IMR-90 (cell line): ENCODE measurements at places on chromosomes 16 and 17. TPM values are rescaled to one million over a fixed set of nuclear protein-coding genes. Genes with fewer than 3 reads are reported as not detected.

- DNase-seq, result no peak
- H3K36me3 ChIP-seq, result no peaks in the 10 kb centered on the region
- H3K4me3 ChIP-seq, result no peak overlapping the region
- no peak overlapping the region for H3K27ac ChIP-seq
Observed at GRCh38 chr17:33498069-33498468, 205.0 kb upstream of the ASIC2 start.

DNA sequence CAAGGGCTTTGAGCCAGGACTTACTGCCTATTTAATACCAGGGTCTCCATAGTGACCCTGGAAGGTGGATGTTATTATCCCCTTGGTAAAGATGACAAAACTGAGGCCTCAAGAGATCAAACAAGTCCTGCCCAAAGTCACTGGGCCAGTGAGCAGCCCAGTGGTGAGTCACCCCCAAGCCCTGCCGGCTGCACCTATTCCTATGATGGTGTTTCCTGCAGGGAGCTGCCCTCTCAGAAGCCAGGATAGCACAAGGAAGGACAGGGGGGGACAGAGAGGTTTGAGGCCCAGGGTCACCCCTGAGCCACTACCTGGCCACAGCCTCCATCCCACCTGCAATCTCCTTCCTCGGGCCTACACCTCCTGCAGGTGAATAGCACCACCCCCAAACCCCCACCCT lies 90.9 kb downstream of the SDK2 start:
- no peaks in the 10 kb centered on the region for H3K4me1 ChIP-seq
- H3K27ac ChIP-seq, result no peak overlapping the region
- no peak overlapping the region for H3K4me3 ChIP-seq
- no peaks in the 10 kb centered on the region for H3K36me3 ChIP-seq

GRCh38 chr16:19130852-19131824 lies 17.4 kb downstream of the ITPRIPL2 start:
- H3K4me3 ChIP-seq, result no peak overlapping the region
- H3K27ac ChIP-seq, result peak overlapping the region; percentile 77
- peak; percentile 82 for DNase-seq
- H3K27me3 ChIP-seq, result no peaks in the 10 kb centered on the region

GRCh38 chr17:70968302-70968701 lies 799.0 kb downstream of the KCNJ2 start:
- no peaks in the 10 kb centered on the region; the same call in 1 of the 2 replicates for H3K4me1 ChIP-seq
- DNase-seq, result peak; percentile 64
- H3K27me3 ChIP-seq, result no peaks in the 10 kb centered on the region
- H3K36me3 ChIP-seq, result no peaks in the 10 kb centered on the region
- no peak overlapping the region for H3K27ac ChIP-seq

- H3K27me3 ChIP-seq, result no peaks in the 10 kb centered on the region
- peaks cover 5% of the 10 kb centered on the region; the same call in 1 of the 2 replicates for H3K4me1 ChIP-seq
- no peak overlapping the region for H3K27ac ChIP-seq
- H3K4me3 ChIP-seq, result no peak overlapping the region
Observed at GRCh38 chr16:77881355-77882030, 93.1 kb downstream of the VAT1L start.

GRCh38 chr17:44587339-44587738 lies 30.1 kb downstream of the FZD2 start:
- H3K36me3 ChIP-seq, result no peaks in the 10 kb centered on the region
- peak; percentile 91 for DNase-seq
- H3K27me3 ChIP-seq, result no peaks in the 10 kb centered on the region
- H3K4me1 ChIP-seq, result peaks cover 9% of the 10 kb centered on the region
- H3K27ac ChIP-seq, result peak overlapping the region; percentile 38
- no peak overlapping the region for H3K4me3 ChIP-seq

DNA sequence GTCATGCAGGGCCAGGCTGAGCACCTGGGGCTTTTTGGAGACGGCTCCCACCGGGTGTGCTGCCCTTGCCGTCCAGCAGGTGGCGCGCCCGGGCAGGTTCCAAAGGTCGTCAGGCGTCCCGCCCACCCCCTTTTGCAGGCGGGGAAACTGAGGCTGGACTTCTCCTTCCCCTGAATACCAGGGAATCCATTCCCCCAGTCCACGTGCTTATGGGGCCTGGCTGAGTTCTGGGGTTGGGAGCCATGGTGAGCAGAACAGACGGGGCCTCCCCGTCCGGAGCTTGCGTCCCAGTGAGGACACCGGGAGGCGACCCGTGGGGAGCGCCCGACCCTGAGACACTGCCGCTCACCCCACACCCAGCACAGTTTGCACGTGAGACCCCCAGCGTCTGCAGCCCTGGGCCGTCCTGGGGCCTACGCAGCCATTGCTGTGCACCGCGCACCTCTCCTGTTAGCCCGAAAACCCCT lies 51.8 kb upstream of the JPH3 start:
- no peak overlapping the region for H3K4me3 ChIP-seq
- no peaks in the 10 kb centered on the region; the same call in 1 of the 2 replicates for H3K4me1 ChIP-seq
- DNase-seq, result no peak
- no peak overlapping the region for H3K27ac ChIP-seq

- no peak for DNase-seq
- no peaks in the 10 kb centered on the region for H3K4me1 ChIP-seq
- H3K36me3 ChIP-seq, result peaks cover 28% of the 10 kb centered on the region
- no peak overlapping the region for H3K27ac ChIP-seq
Observed at GRCh38 chr17:62581764-62582163, 45.7 kb upstream of the MRC2 start.

- H3K27me3 ChIP-seq, result peaks cover 47% of the 10 kb centered on the region
- no peak for DNase-seq
- no peaks in the 10 kb centered on the region for H3K36me3 ChIP-seq
- H3K4me1 ChIP-seq, result no peaks in the 10 kb centered on the region
- no peak overlapping the region for H3K27ac ChIP-seq
Observed at GRCh38 chr17:8100111-8100510, 12.6 kb upstream of the ALOX12B start.

- no peak overlapping the region for H3K4me3 ChIP-seq
- no peaks in the 10 kb centered on the region for H3K36me3 ChIP-seq
- DNase-seq, result peak; percentile 5
- H3K4me1 ChIP-seq, result no peaks in the 10 kb centered on the region
- H3K27ac ChIP-seq, result no peak overlapping the region
Observed at GRCh38 chr17:79612468-79613194, 1.8 kb upstream of the RBFOX3 start.

DNA sequence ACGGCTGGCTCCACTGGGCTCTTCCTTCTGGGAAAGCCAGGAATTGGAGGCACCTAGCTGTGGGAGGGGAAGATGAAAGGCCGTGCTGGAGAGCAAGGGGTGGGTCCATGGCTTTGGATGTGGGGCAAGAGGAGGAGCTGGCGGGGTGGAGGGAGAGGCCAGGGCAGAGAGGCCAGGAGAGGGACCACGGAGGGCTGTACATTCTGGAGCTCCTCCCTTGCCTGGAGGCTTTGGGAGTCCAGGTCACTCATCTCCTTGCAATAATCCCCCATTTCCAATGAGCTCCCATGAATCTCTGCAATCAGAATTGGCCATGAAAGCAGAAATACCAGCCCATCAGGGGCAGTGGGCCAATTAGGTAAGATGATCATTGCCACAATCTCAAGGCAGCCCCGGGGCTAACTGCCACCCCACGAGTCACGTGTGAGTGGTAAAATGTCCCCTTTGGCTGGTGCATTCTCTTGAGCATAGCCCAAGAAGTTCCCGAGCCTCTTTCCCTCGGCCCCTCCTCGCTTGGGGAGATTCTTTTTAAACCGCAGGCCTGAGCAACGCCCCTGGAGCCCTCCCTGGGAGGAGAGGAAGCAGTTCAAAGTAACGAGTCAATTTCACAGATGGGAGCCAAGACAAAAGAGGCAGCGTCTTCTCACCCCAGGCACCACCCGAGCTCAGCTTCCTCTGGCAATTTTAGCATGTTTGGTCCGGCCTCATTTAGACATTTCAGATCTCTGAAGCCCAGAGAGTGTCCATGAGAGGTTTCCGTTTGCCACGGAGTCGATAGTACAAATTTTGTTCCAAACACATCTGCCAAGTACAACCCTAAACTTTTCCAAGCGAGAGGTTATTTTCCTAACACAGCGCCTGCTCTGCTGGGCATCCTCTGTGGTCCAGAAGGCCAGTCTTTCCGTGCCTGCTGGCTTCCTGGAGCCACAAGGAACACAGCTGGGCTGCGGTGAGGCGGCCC lies 13.4 kb downstream of the RTN4RL1 start:
- H3K4me3 ChIP-seq, result no peak overlapping the region
- peaks cover 8% of the 10 kb centered on the region; the same call in 1 of the 2 replicates for H3K4me1 ChIP-seq
- no peak overlapping the region for H3K27ac ChIP-seq
- DNase-seq, result no peak
- peaks cover 23% of the 10 kb centered on the region for H3K27me3 ChIP-seq

GRCh38 chr17:66492561-66493005 lies 190.2 kb downstream of the PRKCA start:
- no peak overlapping the region for H3K4me3 ChIP-seq
- no peak for DNase-seq
- peaks cover 17% of the 10 kb centered on the region for H3K4me1 ChIP-seq

DNA sequence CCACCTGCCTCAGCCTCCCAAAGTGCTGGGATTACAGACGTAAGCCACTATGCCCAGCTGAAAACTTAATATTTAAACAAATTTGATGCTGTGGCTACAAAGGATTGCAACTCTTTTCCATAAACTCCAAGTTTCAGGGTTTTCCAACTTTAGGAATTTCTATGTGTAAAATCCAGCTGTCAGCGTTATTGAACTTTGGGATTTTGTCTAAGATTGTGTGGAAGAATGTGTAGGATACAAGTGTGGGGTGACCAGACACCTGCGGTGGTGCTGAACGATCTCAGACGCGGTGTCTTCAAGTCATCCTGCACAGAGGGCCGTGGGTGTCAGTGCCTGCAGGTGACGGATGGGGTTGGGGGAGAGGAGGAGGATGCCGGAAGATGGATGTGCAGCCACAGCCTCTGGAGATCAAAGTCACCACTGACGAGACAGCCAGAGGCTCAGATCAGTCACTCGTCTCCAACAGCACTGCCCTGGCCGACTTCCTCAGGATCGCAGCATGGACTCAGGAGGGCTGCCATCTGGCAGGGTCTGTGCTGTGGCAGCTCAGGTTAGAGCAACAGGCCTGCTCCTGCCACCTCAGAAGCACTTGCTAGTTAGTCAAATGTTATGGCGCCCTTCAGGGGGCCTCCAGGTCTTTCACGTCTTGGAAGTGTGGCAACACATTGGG lies 13.0 kb downstream of the ACSF3 start:
- peaks cover 59% of the 10 kb centered on the region for H3K36me3 ChIP-seq
- H3K4me3 ChIP-seq, result no peak overlapping the region
- H3K27ac ChIP-seq, result no peak overlapping the region

DNA sequence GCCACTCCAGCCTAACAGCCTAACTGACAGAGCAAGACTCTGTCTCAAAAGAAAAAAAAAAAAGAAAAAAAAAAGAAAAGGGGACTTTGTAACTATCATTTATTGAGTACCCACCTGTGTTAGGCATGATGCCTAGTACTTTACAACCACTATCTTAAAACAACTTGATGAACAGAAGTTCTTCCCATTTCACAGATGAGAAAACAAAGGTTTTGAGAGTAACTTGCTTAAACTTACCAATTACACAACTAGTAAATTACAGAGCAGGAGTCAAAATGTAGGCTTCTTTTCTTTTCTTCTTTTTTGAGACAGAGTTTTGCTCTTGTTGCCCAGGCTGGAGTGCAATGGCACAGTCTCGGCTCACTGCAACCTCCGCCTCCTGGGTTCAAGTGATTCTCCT lies 96.8 kb upstream of the CORO6 start:
- no peaks in the 10 kb centered on the region for H3K27me3 ChIP-seq
- no peak overlapping the region for H3K4me3 ChIP-seq
- no peak for DNase-seq
- no peaks in the 10 kb centered on the region for H3K4me1 ChIP-seq
- no peaks in the 10 kb centered on the region; the same call in 1 of the 2 replicates for H3K36me3 ChIP-seq

DNA sequence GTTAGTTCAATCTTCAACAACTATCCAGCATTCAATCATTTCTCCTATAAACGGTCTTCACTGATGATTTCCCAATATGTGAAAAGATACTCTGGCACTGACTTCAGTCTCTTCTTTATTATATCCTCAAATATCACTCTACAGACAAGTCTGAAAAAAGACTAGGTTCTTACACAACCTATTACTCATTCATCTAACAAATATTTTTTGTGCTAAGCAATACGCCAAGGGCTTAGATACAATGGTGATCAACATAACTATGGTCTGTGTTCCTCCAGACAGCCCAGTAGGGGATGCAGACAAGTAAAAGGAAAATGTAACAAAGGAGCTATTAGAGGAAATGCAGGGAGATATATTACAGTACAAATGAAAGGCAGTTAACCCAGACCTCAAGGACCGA lies 63.9 kb downstream of the MYO1D start:
- no peaks in the 10 kb centered on the region for H3K27me3 ChIP-seq
- no peak overlapping the region for H3K27ac ChIP-seq
- DNase-seq, result no peak
- no peaks in the 10 kb centered on the region for H3K36me3 ChIP-seq
- no peaks in the 10 kb centered on the region for H3K4me1 ChIP-seq
- H3K4me3 ChIP-seq, result no peak overlapping the region

DNA sequence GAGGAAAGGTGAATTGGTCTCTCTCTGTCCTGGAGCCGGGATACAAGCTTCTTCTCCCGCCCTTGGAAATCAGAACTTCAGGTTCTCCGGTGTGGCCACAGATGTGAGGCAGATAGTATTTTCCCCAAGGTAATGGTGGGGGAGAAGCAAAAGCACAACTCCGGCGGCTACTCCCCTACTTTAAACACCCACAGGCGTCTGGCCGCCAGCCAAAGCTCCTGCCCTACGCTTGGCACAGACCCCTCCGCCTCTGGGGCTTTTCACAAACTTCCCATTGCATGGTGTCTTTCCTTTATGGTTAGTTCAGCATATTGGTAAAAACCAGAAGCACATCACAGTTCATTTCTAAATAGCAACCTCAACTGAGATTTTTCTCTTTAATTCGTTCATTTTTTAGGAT lies 39.4 kb upstream of the B4GALNT2 start:
- H3K4me1 ChIP-seq, result no peaks in the 10 kb centered on the region
- H3K27me3 ChIP-seq, result peaks cover 3% of the 10 kb centered on the region; the same call in 1 of the 2 replicates
- no peaks in the 10 kb centered on the region for H3K36me3 ChIP-seq
- DNase-seq, result no peak
- H3K27ac ChIP-seq, result no peak overlapping the region

- DNase-seq, result peak; percentile 66
- H3K27ac ChIP-seq, result peak within 1 kb of the TSS; percentile 92
- peaks cover 31% of the 10 kb centered on the region for H3K36me3 ChIP-seq
- peaks cover 6% of the 10 kb centered on the region; the same call in 1 of the 2 replicates for H3K4me1 ChIP-seq
Observed at GRCh38 chr16:67150833-67151396, at the start of gene B3GNT9. B3GNT9 (minus strand) TSS chr16:67150998; CDS start chr16:67150485, 513 bp downstream.

DNA sequence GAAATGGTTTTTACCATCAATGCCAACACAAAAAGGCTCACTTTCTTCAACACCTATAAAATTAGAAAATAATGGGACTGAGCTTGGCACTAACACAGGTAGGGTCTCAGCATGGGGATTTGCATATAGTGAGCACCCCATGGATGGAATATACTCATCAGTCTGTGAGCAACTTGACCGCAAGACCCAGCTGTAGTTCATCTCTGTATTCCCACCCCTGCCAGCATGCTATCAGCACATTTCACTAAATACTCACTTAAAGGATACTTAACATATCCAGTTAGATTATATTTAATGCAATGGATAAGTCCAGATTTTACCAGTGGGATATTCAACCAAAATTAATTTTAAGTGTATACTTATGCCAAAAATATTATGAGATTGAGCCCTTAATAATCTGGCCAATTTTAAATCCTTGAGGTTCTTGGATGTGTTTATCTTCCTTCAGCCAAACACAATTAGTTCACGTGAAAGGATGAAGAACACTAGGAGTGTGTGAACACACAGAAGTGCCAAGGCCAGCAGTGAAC lies 66.7 kb downstream of the C16orf95 start:
- DNase-seq, result no peak

The CDH8 gene
- not detected in 2 replicates for polyA plus RNA-seq

The MEOX1 gene
- 0.48 and 0.52 TPM in 2 replicates for polyA plus RNA-seq

The LLGL2 gene
- polyA plus RNA-seq, result 0.53 and 0.72 TPM in 2 replicates

The LDAF1 gene
- polyA plus RNA-seq, result 17.0 and 21.0 TPM in 2 replicates

The KRTAP16-1 gene
- not detected in 2 replicates for polyA plus RNA-seq

The HEXD gene
- polyA plus RNA-seq, result 9.2 and 9.5 TPM in 2 replicates

The MT4 gene
- polyA plus RNA-seq, result not detected in 2 replicates

The CEP295NL gene
- 0.11 and 0.31 TPM in 2 replicates for polyA plus RNA-seq

The CLEC18A gene
- polyA plus RNA-seq, result 0.04 TPM in 1 of 2 replicates, not detected in the other

The SHCBP1 gene
- 15.6 and 18.6 TPM in 2 replicates for polyA plus RNA-seq

The TP53TG3D gene
- polyA plus RNA-seq, result 0.10 TPM in 1 of 2 replicates, not detected in the other

The TLCD2 gene
- polyA plus RNA-seq, result 0.67 and 1.2 TPM in 2 replicates
